ENCODE measurements at places on chromosomes 3 and 15.

GRCh38 chr3:131795390-131796090 lies 239.3 kb downstream of the CPNE4 start:
- no peak for DNase-seq

DNA sequence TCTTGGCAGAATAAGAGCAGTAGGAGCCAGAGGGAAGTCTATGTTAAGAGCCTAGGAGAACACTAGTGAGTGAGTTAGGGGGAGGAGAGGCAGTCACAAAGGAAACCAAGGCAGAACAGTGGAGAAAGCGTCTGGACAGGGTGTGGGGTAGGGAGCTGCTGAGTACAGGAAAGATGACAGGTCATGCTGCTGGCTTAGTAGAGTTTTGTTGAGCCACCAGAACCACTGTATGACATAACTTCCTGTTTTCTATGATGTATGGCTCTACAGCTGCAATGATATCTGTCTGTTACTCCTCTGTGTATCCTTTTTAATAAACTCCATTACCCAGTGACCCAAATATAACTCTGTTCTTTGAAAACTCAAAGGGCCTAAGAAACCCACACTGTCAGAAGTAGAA lies 10.6 kb upstream of the STT3B start:
- no peak for DNase-seq

DNA sequence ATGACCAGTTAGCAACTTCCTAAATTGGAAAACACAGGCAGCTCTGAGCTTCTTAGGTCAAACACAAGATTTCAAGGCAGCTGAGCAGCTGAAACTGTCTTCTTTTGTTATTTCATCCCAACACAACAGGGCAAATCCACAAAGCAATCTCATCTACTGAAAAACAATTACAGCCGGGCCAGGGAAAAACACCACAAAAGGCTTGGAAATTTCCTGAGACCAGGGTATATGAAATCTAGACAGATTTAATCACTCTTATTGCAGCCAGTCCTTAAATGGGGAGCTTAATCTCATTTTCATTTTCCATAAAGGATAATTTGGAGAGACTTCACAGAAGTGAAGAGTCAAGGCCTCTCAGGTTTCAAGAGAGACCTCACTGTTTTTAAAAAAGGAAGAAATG lies 181.8 kb downstream of the SSR3 start:
- no peak for DNase-seq

- no peak for DNase-seq
These were observed 50.0 kb upstream of the NMD3 start for GRCh38 chr3:161171113-161171512.

- DNase-seq, result no peak
These were observed 10.0 kb downstream of the MYO5A start for GRCh38 chr15:52518487-52519371.

- no peak for DNase-seq
These were observed 79.4 kb upstream of the PLXNA1 start for GRCh38 chr3:126903521-126903920.

DNA sequence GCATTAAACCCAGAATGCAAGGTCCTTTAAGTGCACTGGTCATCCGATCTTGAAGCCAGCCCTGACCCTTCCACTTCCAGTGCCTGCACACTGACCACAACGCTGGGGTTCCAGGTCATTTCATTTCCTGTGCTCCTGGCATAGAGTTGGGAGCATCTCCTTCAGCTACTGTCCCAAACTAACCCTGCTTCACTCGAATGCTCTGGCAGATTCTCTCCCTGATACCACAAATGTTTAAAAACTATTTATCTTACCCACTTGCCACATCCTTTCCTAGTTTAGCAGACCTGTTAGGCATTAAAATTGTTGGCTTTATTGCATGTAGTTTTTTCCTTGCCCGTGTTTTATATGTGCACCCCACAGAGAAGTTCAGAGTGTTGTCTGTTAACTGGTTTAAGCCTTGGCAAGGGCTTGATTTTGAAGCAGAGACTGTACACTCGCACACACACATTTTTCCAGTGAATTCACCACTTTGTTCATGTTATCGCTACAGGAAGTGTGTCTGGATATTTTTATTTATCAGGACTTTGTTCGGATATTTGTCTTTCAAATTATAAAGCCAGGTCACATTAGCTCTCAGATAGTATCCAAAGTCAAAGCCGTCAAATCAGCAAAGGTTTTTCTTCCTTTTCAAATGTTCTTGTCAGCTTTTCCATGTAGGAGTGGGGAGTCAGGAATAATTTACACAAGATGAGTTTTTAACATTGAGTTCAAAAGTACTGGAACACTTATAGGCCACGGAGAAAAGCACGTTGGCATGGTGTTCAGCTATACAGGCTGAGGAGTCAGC lies 77.3 kb downstream of the ABI3BP start:
- DNase-seq, result no peak

DNA sequence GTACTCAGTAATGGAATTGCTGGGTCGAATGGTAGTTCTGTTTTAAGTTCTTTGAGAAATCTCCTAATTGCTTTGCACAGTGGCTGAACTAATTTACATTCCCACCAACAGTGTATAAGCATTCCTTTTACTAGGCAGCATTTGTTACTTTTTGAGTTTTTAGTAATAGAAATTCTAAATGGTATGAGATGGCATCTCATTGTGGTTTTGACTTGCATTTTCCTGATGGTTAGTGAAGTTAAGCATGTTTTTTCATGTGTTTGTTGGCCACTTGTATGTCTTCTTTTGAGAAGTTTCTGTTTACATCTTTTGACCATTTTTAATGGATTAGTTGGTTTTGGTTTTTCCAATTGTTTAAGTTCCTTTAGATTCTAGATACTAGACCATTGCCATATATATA lies 28.4 kb downstream of the TP63 start:
- no peak for DNase-seq

DNA sequence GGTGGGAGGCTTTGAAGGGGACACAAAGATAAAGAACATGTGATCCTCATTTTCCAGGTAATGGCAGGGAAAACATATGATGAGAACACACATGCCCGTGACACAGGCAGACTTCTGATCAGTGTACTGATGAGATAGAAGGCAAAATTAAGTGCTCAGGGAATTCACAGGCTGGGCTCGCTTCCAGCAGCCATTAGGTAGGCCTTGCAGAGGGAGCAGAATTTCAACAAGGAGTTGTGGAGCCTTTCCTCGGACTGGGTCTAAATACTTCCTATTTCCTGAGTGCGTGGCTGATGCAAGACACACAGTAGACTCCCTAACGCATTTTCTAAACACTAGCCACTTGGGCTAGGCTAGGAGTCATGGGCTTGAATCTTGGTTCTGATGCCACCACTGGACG lies 74.0 kb upstream of the ETV5 start:
- DNase-seq, result no peak

- DNase-seq, result no peak
These were observed 55.8 kb downstream of the GASK1A start for GRCh38 chr3:43034911-43035310.

GRCh38 chr15:40420793-40421192 lies 15.2 kb downstream of the IVD start:
- no peak for DNase-seq

DNA sequence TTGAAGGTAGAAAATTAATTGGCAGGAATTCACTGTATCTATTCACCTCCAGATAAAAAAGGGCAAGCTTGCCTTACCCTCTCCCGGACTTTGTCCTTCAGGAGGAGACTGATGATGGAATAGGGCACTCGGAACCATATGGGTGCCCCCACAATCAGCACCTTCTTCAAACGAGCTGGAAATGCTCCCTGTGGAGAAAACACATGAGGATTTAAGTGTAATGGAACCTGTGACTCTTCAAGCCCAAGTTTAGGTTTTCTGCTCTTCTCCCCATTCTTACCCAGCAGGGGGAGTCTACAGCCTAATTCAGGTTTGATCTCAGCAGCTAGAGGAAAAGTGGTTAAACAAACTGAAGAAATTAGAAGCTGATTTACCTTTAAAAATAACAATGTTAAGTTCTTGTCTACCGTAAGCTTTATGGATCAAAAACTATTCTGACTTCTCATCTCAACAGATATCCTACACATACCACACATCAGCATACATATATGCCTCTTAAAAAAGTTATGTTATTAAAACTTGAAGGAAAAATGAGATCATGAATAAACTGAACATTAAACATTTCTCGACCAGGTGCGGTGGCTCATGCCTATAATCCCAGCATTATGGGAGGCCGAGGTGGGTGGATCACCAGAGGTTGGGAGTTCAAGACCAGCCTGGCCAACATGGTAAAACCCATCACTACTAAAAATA lies 57.5 kb upstream of the SIN3A start:
- no peak for DNase-seq

DNA sequence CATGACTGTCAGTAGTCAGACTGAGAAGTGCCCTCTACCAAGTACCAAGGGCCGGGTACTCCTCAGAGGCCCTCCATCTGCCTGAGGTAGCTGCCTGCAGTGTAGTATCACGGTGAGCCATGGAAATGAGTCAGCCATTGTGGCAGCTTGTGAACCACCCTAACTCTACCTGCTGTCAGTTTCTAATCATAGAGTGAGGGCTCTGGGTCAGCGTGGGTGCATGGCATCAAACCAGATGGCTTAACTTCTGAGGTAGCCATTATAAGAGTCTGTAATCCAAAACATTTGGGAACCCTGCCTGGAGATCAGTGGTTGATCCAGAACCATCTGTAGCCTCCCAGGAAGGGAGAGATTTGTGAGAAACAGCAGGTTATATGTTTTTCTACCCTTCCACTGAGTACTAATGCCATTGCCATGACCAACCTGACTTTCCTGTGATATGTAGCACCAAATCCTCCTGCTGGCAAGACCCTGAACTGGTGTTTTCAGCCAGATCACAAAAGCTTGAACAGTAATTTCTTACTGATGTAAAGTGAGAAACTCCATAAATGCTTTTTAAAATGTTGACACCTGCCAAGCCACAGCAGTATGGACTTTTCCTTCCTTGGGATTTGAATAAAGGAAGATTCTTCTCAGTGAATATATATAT lies 38.9 kb downstream of the ABHD2 start:
- DNase-seq, result no peak

GRCh38 chr3:41060106-41060505 lies 139.2 kb upstream of the CTNNB1 start:
- no peak for DNase-seq

GRCh38 chr15:67177752-67178151 lies 76.7 kb downstream of the AAGAB start:
- no peak for DNase-seq

DNA sequence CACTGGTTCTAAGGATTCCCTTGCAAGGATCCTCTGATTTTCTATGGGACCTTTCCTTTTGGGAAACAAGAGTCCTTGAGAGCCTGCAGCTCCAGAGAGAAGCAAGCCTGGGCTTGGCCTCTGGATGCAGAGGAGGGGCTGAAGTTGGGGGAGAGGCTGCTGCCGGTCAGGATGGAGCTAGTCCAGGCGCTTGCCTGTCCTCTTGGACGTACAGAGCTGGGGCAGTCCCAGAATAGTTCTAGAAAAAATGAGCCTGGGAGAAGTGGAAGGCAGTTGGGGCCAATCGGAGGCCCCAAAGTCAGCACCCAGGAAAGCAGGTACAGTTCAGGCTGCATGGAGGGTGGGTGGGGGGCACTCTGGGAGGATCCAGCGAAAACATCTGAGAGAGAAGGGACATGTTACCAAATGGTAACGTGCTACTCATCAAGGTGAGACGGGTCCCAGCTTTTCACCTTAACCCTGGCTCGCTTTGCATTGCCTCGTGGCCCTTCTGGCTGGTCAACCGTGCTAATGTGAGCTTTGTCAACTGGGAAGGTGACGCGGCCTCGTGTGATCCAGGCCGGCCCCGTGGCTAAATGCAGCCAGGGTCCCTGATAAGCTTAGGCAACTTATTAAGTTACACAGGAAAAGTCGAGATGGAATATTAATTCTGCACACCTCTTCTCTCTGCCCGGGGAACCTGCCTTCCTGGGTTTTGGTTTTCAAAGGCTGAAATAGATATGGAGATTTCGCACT lies 38.7 kb upstream of the MAGEF1 start:
- DNase-seq, result no peak

GRCh38 chr3:29214009-29214658 lies 66.7 kb upstream of the RBMS3 start:
- no peak for DNase-seq

DNA sequence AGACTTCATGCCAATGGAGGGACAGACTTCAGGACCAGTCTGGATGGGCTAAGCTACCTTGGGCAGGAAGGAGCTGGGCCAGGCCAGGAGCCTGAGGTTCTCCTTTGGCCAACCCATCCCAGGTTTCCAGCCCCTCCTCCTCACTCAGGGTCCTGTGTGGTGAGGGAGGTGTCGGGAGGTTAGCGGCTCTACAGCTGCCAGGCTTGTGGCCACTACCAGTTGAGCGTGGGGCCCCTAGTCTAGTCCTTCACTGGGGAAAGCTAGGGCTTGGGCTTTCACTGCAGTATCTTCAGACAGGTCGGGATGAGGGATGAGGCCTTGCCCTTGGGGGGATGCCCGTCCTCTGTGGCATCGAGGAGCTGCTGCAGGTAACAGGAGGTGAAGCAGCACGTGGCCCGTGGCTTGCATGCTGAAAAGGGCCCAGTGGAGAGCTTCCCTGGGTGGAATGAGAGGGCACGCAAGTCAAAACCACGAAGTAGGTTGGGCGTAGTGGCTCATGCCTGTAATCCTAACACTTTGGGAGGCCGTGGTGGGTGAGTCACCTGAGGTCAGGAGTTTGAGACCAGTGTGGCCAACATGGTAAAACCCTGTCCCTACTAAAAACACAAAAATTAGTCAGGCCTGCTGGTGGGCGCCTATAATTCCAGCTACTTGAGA lies 8.5 kb upstream of the FANCD2 start:
- DNase-seq, result no peak

DNA sequence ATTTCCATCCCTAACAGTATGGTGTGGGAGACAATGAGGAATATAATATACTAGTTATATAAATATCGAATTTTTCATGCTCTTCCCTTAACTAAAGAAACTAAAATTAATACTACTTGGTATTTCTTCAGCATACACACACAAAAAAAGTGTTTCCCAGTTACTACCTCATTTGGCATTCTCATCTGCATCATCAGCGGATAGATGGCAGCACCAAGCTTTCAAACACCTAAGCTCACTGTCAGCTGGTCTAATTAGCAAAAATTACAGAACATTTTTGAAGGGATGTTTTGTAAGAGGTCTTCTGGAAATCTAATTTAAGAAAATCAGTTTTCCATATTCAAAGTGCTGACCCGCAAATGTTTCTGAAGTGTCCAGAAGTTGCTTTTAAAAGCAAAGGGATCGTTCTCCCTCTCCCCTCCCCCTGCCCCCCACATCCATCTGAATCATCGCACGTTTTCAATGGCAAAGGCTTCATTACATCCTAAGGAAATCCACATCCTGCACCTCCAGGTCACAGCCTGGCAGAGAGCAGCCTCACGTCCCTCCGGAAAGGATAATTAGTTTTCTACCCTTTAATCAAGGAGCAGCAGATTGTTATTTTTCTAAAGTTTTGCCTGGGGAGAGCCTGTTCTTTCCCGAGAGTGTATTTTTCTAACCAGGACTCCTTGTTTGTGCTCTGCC lies 86.1 kb upstream of the SPATA12 start:
- no peak for DNase-seq

- DNase-seq, result no peak
These were observed 21.9 kb downstream of the AKAP13 start for GRCh38 chr15:85402195-85402881.

GRCh38 chr15:27070841-27071240 lies 99.9 kb downstream of the GABRG3 start:
- DNase-seq, result no peak

GRCh38 chr3:167882057-167882667 lies 146.6 kb downstream of the SERPINI1 start:
- DNase-seq, result no peak

All from amygdala (tissue), 56 donors.